Activated naive CD4-positive, alpha-beta T cell treated with anti-CD3 and anti-CD28 coated beads, Interleukin-2, amount 50 U/mL, for 72 hours (primary cell): ENCODE measurements at places on chromosomes 5 and 9. TPM values are rescaled to one million over a fixed set of nuclear protein-coding genes. Genes with fewer than 3 reads are reported as not detected.
A peak's percentile ranks its signal among the peaks of the same experiment; 100 is the strongest.

ODF2 gene
- total RNA-seq, result 67.9 TPM

ZNF608 gene
- not detected for total RNA-seq

HTR1A gene
- total RNA-seq, result not detected

RARS1 gene
- 115 TPM for total RNA-seq

MEIKIN gene
- total RNA-seq, result not detected

GRCh38 chr9:115167175-115167574 is 49.2 kb upstream of the TNC start:
- no peak for DNase-seq

GRCh38 chr5:142324136-142324870 is 518 bp downstream of the SPRY4 start:
- peak; percentile 57 for DNase-seq

DNA sequence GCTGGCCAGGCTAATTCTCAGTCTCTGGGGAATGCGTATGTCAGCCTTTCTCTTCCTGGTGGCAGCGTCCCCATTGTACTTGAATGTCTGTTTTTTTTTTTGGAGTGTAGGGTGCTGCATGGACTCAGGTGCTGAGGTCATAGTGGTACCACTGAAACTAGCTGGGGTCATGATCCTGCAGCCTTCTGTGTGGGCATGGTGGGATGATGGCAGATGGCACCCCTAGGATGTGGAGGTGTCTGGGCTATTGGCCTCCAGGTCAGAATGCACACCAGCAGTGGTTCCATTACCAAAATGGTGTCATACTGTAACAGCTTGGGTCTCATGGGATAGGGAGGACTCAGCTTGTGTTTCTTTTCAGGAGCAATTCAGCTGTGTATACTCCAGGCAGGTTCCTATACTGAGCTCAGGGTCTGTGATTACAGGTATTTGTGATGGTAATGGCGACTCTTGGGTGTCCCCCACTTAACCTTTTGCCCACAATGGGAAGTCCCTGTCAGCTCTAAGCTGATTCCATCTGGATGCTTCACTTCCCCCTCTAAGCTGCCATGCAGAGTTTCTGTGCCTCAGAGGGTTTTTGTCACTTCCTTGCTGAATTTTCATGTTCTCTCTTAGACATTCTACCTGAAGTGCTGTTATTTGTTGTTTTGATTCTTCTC is 17.9 kb downstream of the HSD17B4 start:
- no peak for DNase-seq

DNA sequence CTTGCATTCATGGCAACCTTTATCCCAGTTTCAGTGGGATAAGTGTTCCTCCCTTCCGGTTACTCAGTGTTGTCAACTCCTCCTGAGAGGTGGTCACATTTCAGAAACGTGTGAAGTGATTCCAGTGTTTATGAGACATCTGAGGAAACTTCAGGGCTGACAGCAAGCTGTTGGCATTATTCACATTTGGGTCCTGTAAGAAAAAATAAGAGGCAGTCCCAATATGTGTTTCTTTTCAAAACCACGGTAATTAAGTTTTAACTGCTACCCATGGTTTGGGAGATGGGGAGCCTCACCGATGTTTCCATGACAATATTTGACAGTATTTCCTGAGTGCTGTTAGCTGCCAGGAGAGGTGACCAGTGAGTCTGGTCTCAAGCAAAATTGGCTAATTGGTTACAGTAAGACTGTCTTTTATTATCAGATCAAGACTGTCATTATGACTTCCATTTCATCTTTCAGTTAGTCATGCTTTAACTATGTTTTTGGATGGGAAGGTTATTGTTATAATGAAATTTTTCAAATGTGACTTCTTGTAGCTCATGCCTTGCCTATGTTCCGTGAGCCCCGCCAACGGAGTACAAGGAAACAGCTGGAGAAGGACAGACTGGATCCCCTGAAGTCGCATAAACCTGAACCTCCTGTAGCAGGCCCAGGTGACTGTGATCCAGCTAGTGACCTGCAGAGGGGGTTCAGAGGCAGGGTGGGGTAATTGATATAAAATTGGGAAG is 115.3 kb downstream of the GDNF start:
- DNase-seq, result no peak

DNA sequence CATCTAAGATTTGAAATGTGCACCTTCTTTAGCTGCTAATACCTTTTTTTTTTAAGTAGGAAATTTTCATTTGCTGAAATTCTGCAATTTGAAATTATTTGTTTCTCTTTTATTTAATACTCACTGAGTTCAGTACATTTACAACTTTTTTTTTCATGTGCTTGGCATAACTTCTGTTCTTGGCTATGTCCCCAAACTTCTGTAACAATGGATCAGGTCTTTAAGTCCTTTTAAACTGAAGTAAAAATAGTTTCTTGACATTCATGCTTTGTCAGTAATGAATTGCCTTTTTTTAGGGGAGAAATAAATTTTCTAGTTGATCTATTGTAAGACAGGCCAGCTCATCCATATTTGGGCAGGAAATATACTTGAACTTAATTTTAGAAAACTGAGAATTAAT is 41.5 kb downstream of the EDIL3 start:
- DNase-seq, result no peak

DNA sequence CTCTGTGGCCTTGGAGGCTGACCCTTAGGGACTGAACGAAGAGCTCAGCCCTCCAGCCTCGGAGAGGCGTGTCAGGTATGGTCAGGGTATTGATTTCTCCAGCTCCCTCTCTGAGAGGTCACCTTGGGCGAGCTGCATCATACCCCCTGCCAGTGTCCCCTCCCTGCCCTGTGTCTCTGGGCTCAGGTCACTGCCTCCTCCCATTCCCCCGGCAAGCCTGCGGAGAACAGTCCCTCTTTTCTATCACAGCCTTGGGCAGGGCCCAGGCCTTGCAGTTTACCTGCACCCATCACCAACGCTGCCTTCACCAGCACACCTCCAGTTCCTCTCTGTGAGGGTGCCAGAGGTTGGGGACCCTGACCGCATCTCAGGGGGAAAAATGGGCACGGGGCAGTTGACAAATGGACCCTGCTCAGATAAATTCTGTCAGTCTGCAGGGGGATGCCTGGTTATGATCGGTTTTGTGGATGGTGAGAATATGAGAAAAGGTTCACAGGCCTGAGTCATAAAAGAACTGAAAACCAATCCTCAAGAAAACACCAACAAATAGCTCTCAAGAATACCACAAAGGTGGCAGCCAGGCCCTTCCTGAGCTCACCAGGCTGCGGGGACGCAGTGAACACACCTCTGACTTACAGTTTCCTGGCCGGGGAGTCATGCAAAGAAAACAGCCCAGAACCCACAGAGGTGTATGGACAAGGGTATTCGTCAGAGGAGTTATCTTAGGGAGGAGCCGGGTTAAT is 24.7 kb upstream of the RXRA start:
- no peak for DNase-seq
